Substantia nigra (tissue), 51 donors: ENCODE measurements at places on chromosomes 2 and 18.

GRCh38 chr2:71670430-71670795, 217.1 kb downstream of the DYSF start:
- DNase-seq, result no peak

GRCh38 chr2:96930351-96931010, 55.9 kb downstream of the FAM178B start:
- no peak for DNase-seq

GRCh38 chr18:76573325-76574025, 78.4 kb upstream of the ZNF516 start:
- DNase-seq, result no peak

GRCh38 chr18:62979176-62979575, 263.8 kb downstream of the PHLPP1 start:
- peak; percentile 77 for DNase-seq
